Neural progenitor cell (in vitro differentiated cells): ENCODE measurements at places on chromosomes 5 and 9.
A peak's percentile ranks its signal among the peaks of the same experiment; 100 is the strongest.

GRCh38 chr5:105684799-105685198 lies 1985.9 kb downstream of the EFNA5 start:
- DNase-seq, result no peak

- peak; percentile 79 for DNase-seq
Observed at GRCh38 chr5:13957032-13957645, 12.7 kb upstream of the DNAH5 start.

GRCh38 chr5:34042321-34042720 lies 692 bp downstream of the C1QTNF3 start:
- no peak for DNase-seq

DNA sequence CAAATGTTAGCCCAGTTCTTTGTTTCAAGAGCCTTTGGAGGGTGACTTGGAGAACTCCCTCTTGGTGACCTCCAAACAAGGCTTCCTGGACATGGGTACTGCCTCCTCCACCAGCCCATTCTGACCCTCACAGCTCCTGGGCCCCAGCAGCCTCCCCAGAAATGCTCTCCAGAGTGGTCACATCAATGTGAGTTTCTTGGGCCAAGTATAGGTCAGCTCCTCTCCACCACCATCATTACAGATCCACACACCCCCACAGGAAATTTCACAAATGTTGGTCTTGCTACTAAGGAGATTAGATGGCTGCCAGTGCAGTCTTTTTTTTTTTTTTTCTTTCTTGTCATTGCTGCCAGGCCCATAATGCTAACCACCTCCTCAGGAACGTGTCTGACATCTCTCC lies 410.7 kb downstream of the DTWD2 start:
- DNase-seq, result no peak

DNA sequence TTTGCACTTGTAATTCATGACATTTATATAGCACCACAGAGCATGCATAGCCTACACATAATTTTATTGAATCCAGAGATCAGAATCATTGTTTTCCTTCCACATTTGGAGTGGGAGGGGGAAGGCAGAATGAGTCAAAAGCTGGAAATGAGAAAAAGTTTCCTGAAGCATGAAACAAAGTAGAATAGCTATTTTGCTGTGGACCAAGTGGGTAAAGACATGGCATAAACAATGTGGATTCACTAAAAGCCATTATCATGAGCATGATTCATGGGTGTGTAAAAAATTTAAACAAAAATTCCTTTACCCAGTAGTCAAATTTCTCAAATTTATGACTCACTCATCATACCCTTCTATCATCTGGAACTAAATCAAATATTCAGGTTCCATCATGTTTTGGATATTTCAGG lies 97.9 kb downstream of the YIPF5 start:
- no peak for DNase-seq

- no peak for DNase-seq
Observed at GRCh38 chr9:106502930-106503329, 360.0 kb upstream of the ZNF462 start.

DNA sequence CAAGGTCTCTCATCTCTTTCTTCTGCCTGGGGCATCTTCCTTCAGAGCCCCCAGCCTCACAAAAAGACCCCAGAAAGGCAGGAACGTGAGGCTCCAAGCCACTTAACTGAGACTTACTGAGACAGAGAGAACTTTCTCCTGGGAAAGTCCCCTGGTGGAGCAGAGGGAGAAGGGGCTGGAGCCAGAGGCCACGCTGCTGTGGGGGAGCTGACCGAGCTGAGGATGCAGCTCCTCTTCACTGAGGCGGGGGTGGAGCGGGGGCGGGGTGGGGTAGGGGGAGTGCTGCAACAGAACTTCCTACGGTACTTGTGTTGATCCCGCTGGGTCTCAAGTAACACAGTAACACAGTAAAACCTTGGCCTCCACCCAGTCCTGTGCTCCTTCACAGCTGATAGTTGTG lies 204.0 kb downstream of the FSTL4 start:
- no peak for DNase-seq

GRCh38 chr9:2213830-2214468 lies 198.8 kb downstream of the SMARCA2 start:
- no peak for DNase-seq

- peak; percentile 58 for DNase-seq
Observed at GRCh38 chr5:98763001-98763630, 10.3 kb upstream of the RGMB start.

GRCh38 chr5:118467103-118467502 lies 521.2 kb downstream of the DTWD2 start:
- no peak for DNase-seq

GRCh38 chr9:133148199-133149129 lies 15.2 kb downstream of the GBGT1 start:
- DNase-seq, result peak; percentile 48

DNA sequence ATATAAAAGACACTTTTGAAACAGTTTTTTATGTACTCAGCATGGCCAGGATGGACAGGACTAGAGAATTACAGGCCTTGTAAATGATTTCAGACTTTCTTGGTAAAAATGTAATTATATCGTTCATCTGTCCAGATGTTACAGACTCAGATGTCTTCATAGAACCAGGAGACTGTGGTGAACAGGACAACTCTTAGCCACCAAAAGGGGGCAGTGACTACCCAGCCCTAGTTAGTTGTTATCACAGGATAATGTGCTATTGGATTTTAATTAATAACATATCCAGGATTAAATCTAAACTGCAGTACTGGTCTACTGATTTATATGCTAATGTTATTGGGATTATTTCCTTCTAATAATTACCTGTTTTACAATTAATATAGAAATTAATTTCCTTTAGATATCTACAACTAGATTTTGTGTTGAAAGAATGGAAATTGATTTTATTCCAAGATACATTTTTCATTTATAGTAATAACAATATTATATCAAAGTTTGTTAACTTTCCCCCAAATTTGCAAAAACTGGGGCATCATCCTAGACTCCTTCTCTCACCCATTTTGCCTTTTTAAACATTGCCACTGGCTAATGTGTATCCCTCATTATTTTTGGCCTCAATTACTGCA lies 99.4 kb downstream of the MTREX start:
- DNase-seq, result peak; percentile 37

- DNase-seq, result no peak
Observed at GRCh38 chr5:157143127-157143971, 684 bp upstream of the MED7 start.

- DNase-seq, result no peak
Observed at GRCh38 chr5:171080186-171080938, 218.5 kb downstream of the RANBP17 start.

DNA sequence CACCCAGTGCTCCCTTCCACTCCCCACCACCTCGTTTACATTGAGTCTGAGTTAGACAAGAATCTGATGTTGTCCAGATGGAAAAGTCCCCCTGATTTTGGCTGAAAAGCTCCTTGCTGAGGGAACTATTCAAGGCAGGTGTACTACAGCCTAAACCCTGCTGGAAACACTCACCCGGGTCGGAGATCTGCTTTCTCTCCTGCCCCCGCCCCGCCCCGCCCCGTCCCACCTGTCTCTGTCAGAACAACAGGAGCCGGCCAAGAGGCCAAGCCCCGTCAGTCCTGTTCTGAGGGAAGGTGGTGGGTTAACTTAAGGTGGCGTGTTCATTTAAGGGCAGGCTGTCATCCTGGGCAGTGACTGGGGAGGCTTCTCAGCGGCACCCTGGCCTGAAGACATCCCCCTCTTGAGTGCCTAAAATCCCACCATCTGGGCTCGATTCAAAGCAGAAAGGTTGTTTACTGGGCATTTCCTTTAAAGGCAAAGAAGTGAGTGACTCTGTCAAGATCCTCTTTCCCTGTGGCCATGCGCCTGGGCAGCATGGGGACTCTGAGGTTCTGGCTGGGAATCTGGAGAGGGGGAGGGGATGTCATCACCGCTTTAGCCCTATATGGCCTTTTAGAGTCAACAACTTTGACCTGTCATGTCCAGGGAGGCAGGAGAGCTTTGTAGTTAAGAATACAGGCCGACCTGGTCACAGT lies 71.1 kb upstream of the NEURL1B start:
- DNase-seq, result peak; percentile 49
